Fibroblast of skin of back (primary cell): ENCODE measurements at places on chromosomes 4 and X.
A peak's percentile ranks its signal among the peaks of the same experiment; 100 is the strongest.

DNA sequence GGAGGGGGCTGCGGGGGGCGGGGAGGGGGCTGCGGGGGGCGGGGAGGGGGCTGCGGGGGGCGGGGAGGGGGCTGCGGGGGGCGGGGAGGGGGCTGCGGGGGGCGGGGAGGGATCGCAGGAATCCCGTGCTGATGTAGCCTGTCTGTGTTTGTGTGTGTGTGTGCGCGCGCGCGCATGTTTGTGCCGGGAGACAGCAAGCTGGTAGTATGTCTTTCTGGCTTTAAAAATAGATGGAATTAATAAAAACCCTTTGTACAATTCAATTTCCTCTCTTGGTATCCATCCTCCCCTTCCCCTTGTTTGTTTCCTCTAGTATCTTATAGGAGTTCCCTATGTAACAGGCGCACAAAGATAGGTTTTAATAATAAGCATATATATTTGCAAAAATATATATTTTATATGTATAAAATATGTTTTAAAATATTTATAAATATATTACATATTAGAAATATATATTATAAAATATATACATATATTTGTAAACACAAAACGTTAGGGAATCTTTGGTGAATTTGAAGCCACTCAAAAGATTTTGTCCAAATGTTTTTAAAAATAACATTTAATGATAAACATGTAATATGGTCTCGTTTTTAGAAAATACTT lies 782 bp downstream of the ARHGAP24 start:
- DNase-seq = no peak

GRCh38 chrX:24485323-24485722 lies 20.2 kb downstream of the PDK3 start:
- no peak for DNase-seq

DNA sequence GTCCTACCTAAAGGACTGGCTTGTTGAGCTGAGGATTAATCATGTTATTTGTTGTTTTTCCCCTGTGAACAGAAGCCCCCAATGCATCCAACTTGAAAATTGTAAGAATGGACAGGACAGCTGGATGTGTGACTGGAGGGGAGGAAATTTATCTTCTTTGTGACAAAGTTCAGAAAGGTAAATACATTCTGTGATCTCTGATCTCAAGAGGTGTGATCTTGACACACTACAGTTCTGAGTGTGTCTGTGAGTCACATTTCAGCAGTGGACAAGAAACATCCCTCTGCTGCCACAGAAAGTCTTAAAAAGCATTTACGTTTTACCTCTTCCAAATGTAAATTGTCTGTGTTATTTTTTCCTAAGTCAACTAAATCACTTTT lies 79.3 kb downstream of the NFKB1 start:
- no peak for DNase-seq

DNA sequence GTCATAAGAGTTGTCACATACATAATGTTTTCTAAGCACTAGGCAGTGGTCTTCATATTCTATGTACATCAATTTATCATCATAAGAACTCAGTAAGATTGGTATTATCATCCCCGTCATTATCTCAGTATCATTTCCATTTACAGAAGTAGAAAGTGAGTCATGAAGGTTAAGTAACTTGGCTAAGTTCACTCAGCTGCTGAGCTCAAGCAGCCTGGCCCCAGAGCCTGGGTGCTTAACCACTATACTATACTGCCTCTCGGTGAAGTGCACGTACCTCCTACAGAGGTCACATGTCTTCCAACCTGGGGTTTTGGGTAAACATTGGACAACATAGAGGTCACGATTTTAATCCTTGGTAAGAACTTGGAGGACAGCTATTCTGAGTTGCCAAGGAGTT lies 161.5 kb upstream of the GATB start:
- DNase-seq = no peak

DNA sequence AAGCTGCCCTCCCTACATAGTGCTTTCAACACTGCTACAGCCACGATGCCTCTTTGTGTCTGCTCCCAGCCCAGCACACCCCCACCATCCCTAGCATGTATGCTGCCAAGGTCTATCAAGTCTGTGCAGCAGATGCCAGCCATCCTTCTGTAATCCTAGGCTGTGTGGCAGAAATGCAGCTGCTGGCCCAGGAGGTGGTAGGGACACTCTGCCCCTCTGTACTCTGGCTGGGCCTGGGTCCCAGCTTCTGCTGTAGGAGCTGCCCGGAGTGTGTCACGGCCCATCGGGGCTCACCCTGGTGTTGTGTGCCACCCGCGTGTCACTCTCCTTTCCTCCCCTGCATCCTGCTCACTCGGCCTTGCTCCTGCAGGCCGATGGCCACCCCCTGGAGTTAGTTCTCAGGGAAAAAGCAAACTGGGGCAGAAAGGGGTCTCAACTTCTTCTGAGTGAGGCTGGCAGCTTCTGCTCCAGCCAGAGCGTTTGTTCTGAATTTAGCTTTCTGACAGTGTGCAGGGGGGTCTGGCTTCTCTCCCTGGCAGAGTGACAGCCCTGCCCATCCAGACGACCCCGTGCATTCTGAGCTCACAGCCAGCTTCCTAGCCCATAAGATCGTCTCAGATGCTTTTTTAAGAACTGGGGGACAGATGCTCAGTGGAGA lies 22.7 kb downstream of the PSAPL1 start:
- DNase-seq = no peak

DNA sequence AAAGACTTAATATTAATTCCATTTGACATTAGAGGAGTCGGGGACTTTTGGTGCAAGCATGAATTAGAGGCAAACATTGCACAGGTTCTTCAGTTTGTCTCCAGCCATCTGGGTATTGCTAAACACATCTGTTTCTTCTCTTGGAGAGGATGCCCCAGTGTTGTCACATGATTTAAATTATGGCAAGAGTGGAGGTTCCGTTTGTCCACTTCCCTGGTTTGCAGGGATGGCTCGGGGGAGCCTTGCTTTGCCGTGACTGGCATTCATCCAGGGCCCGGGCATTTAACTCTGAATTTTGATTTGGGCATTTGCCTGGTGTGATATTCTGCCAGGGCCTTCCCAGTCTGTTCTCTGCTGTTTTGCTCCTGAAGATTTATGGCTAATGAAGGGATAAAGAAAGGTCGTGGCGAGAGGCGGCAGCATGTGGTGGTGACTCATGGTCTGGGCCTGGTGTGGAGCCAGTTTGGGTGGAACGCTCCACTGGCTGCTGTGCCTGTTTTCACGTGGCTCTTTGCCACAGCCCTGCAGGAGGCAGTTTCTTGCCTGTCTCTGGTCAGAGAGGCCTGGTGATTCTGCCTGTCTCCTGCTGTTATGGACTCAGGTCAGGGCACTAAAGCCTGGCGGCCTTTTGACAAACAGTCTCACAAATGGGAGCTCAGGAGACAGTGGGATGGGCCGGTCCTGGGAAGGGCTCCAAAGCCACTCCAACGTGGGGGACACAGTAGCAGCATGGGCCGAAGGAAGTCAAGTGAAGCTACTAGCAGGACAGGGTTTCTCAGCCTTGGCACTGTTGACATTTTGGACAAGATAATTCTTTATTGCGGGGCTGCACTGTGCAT lies 99.4 kb upstream of the PGRMC2 start:
- peak; percentile 97 for DNase-seq

DNA sequence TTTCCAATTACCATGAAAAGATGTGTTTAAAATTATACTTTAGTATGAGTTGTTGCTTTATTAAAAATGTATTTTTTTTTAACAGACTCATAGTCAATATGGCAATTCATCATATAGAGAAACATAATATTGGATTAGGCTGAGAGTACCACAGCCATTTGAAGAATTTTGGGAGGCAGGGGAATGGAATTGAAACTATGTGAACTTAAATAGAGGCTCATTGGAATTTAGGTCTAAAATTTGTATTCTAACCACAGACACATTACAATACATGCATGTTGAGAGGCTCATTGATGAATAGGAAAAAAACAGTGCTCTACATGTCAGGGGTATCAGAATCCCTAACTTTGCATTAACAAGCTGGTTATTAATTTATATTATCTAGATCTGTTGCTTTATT lies 269.6 kb downstream of the DKK2 start:
- DNase-seq = peak; percentile 93
